ENCODE measurements at places on chromosomes 6 and 20.

GRCh38 chr6:57822896-57823358 is 505.5 kb downstream of the PRIM2 start:
- H3K27me3 ChIP-seq = peaks cover 5% of the 10 kb centered on the region
- H3K4me3 ChIP-seq = no peak overlapping the region
- no peak for DNase-seq

- H3K27me3 ChIP-seq = no peaks in the 10 kb centered on the region
- H3K36me3 ChIP-seq = no peaks in the 10 kb centered on the region
- H3K4me3 ChIP-seq = no peak overlapping the region
- no peak for DNase-seq
Measured at GRCh38 chr6:37793067-37793466, 26.5 kb upstream of the ZFAND3 start.

- no peak overlapping the region for H3K4me3 ChIP-seq
- no peaks in the 10 kb centered on the region for H3K27me3 ChIP-seq
- no peaks in the 10 kb centered on the region for H3K36me3 ChIP-seq
- H3K27ac ChIP-seq = no peak overlapping the region
Measured at GRCh38 chr6:84280639-84281038, 53.2 kb upstream of the CEP162 start.

DNA sequence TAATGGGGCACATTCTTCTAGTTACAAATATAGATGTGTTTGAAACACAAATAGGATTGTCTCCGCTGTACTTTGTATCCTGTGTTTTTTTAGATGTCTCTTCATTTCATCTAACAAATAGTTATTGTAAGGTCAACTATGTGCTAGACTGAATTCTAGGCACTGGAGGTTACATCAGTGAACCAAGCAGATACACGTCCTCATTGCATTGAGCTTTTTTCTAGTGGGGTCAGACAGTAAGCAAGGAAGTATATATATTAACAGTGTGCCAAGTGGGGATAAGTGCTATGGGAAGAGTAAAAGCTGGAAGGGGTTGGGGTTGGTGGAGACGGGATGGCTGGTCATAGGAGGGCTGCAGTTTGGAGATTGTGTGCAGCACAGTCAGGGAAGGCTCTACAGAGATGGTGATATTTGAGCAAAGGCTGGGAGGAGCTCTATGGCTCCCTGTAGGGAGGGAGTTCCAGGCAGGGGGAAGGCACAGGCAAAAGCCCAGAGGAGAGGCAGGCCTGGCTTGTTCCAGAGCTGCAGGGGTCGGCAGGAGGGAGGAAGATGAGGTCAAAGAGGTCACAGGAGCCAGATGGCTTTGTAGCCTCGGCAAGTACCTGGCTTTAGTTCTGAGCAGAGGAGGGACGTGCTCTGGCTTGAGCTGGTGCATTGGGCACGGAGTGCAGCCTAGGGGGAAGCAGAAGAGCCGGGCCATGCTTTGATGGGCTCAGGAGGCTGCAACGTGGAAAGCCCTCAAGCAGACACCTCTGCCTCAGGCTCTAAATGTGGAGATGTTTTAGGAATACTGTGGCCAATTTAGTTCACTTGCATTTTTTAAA is 152.3 kb downstream of the ZDHHC14 start:
- no peak overlapping the region for H3K4me3 ChIP-seq

GRCh38 chr6:44668976-44669934 is 281.7 kb downstream of the CDC5L start:
- no peaks in the 10 kb centered on the region for H3K27me3 ChIP-seq
- no peak for DNase-seq
- H3K4me1 ChIP-seq = no peaks in the 10 kb centered on the region
- H3K4me3 ChIP-seq = no peak overlapping the region
- no peaks in the 10 kb centered on the region for H3K36me3 ChIP-seq
- no peak overlapping the region for H3K27ac ChIP-seq

DNA sequence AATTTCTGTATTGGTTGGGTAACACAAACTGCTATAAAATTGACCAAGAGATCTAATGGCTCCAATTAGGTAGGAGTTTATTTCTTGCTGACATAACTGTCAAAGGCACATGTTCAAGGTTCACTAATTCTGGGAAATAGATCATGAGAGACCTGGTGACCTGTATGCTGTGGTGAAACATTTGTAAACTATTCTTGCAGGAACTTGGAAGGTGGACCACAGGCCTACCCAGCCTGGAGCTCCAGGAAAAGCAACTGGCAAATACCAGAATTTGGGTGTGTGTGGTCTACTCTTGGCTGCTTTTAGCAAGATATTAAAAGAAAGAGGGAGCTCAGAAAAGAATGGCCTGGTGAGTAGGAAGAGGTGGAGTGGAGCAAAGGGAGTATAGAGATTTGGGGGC is 184.6 kb downstream of the QKI start:
- no peak overlapping the region for H3K4me3 ChIP-seq
- DNase-seq = no peak
- H3K4me1 ChIP-seq = no peaks in the 10 kb centered on the region
- no peaks in the 10 kb centered on the region for H3K27me3 ChIP-seq
- H3K36me3 ChIP-seq = no peaks in the 10 kb centered on the region

- no peak for DNase-seq
- no peak overlapping the region for H3K27ac ChIP-seq
- H3K36me3 ChIP-seq = no peaks in the 10 kb centered on the region
Measured at GRCh38 chr6:19175023-19175422, 662.1 kb upstream of the ID4 start.

DNA sequence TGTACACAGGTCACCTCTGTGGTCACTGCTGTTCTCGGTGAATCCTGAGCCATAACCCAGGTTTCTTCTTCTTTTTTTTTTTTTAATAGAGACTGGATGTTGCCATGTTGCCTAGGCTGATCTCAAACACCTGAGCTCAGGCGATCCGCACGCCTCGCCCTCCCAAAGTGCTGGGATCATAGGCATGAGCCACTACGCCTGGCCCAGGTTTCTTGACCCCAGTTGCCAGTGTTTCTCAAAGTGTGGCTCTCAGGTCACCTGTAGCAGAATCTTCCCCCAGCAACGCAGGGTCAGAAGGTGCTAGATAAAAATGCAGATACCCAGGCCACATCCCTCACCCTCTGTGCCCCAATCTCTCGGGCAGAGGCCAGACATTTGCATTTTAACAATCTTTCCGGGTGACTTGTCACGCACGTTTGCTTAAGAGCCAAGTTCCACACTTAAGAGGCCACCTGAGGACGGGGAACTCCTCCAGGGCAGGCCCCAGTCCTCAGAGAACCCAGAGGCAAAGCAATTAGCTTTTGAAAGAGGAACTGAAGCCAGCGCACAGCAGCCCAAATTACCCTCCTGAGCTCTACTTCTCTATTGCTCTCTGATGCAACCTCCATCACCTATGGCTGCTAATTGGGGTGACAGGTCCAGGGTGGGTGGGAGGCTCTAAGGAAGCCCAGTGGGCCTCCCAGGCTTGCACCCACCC is 81.8 kb downstream of the NFATC2 start:
- no peaks in the 10 kb centered on the region for H3K27me3 ChIP-seq
- no peaks in the 10 kb centered on the region for H3K36me3 ChIP-seq
- H3K4me1 ChIP-seq = no peaks in the 10 kb centered on the region
- no peak for DNase-seq
- no peak overlapping the region for H3K4me3 ChIP-seq

DNA sequence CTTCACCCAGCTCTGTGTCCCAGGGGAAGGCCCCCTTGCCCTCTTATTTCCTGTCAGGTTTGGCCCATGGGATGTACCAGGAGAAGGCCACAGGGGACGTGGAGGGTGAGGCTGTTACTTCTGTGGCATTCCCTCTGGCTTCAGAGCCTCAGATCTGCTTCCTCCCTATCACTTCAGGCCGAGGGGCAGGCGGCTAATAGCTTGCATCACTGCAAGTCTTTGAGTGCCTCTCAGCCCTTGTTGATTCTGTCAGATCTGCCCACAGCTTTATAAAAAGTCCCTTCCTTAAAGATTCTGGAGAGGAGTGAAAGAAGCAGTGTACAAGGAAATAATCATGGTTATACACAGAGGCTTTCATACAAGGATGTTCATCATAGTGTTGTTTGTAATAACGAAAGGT is 86.9 kb downstream of the LRFN2 start:
- no peak for DNase-seq
- H3K36me3 ChIP-seq = no peaks in the 10 kb centered on the region
- no peaks in the 10 kb centered on the region for H3K4me1 ChIP-seq
- no peaks in the 10 kb centered on the region for H3K27me3 ChIP-seq
- no peak overlapping the region for H3K27ac ChIP-seq
- H3K4me3 ChIP-seq = no peak overlapping the region

- no peak overlapping the region for H3K4me3 ChIP-seq
- H3K27me3 ChIP-seq = no peaks in the 10 kb centered on the region
- H3K36me3 ChIP-seq = peaks cover 54% of the 10 kb centered on the region
- no peaks in the 10 kb centered on the region for H3K4me1 ChIP-seq
- H3K27ac ChIP-seq = no peak overlapping the region
Measured at GRCh38 chr6:90547079-90547478, 39.8 kb downstream of the MAP3K7 start.

GRCh38 chr6:66717801-66718200 is 1010.8 kb upstream of the EYS start:
- H3K4me3 ChIP-seq = no peak overlapping the region
- no peak for DNase-seq
- H3K36me3 ChIP-seq = no peaks in the 10 kb centered on the region
- no peaks in the 10 kb centered on the region for H3K27me3 ChIP-seq

All from thymus (tissue), 14 donors.